ENCODE measurements at places on chromosomes 6 and 20.
A peak's percentile ranks its signal among the peaks of the same experiment; 100 is the strongest.

- peak; percentile 55 for DNase-seq
Measured at GRCh38 chr20:48745330-48745729, 82.5 kb downstream of the PREX1 start.

- peak; percentile 65 for DNase-seq
Measured at GRCh38 chr20:36202891-36203338, 33.4 kb upstream of the AAR2 start.

DNA sequence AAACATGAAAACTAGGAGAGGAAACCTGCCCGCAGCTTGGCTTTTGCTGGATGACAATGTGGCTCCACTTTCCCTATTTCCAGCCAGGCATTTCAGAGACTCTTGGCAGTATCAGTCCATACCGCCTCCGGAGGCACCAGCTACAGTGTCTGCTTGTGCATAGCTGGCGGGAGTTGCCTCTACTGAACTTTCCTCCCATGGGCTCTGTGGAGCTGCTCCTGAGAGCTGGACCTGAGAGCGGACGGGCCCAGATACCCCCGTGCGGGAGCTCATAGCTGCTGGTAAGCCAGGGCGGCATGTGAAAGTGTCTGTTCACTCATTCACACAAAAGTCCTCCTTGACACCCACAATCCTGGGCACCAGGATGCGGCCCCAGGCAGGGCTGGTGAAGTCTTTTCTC lies 130.3 kb upstream of the PMEPA1 start:
- DNase-seq = no peak

DNA sequence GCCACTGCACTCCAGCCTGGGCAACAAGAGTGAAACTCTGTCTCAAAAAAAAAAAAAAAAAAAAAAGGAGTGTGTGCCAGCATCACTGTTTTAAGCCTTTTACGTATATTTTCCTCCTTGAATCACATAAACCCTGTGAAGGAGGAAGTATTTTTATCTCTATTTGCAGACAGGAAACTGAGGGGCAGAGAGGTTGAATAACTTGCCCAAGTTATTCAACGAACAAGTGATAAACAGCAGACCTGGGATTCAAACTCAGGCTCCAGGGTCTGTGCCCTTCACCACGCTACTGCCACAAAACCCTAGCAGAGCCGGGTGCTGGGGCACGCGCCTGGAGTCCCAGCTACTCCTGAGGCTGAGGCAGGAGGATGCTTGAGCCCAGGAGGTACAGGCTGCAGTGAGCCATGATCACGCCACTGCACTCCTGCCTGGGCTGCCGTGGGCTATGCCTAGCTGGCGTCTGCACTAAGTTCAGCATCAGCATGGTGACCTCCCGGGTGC lies 9.4 kb upstream of the AVP start:
- DNase-seq = peak; percentile 95

DNA sequence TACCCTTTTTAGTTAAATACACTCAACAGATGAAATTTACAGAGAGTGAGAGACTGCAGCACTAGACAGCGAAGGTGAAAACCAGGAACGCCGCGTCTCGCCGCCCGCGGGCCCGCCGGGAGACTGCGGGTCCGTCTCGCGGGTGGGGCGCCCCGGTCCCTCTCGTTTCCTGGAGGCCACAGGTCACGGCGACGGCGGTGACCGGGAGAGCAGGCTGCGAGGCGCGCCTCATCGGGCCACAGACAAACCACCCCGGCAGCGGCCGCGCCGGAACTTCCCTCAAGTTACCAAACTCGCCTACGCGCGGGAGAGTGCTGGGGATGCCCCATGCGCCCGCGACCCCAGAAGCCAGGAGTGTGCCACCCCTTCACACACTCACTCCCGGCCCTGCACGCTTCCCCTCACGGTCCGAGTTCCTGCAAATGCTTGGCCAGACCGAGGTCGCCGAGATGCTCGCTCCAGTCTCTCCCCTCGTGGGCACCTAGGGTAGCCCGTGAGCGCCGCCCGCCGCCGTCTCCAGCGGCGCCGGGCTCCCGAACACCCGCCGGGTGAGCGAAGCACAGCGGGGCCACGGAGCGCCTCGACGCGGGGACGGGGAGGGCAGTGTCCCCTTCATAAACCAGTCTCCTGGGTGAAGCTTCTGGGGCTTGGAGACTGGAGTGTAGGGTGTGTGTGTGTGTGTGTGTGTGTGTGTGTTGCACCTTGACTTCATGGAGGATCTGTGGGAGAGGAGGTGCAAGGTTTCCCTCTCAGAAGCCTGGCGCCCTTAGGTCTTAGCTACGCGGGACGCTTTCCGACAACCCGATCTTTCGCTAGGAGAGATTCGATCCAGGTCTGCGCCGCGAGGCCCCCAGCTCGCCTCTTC lies 1.4 kb downstream of the BACH2 start:
- no peak for DNase-seq

DNA sequence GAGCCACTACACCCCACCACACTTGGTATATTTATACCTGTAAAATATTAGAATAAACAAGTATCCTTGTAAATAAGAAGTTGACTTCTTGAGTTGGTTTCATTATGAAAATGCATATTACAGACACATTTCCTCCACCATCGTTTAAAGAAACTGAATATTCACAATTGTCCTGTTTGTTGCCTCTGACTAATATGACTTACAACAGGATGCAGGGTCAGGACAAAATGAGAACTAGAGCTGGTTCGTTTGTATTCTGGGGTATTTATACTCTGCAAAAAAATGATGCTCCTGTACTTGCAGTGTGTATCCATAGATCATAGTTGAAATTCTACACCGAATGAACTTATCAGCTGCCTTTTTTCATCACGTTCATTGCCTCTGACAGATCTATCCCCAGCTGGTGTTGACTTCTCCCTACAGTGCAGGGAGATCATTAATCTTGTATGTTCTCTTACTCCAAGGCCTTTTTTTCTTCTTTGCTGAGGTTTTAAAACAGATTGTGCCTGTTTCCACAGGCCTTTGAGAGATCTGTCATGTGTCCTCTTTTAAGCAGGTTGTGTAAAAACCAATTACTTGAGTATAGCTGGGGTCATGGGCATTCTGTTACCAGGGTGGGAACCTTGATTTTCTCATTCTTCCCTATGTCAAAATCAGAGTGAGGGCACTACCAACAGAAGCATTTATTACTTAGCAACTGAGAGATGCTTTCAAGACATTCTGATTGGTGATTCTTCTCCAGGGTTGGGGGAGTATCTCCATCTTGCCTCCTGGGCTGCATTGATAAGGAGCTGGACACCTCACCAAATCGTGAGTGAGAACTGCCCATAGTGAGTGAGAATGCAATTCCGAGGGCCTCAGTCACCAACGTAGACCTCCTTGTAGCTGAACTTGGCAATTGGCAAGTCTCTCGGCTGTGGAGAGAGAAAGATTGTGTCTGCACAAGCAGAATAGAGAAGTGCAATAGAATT lies 78.8 kb upstream of the CD83 start:
- DNase-seq = peak; percentile 47

DNA sequence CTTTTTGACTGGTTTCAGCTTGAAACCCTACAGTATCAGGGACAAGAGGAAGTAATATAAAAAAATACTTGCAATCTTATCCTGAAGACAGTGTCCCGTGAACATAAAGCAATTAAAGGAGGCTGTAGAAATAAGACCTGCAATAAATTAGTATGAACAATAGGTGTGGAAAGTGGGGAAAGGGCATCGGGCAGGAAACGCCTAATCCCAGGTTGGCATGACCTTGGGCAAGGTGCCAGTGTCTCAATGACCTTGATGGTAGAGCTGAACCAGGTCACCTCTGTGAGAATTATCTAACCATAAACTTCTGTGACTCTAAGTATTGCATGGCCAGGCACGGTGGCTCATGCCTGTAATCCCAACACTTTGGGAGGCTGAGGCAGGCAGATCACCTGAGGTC lies 115.2 kb downstream of the LY86 start:
- DNase-seq = no peak

DNA sequence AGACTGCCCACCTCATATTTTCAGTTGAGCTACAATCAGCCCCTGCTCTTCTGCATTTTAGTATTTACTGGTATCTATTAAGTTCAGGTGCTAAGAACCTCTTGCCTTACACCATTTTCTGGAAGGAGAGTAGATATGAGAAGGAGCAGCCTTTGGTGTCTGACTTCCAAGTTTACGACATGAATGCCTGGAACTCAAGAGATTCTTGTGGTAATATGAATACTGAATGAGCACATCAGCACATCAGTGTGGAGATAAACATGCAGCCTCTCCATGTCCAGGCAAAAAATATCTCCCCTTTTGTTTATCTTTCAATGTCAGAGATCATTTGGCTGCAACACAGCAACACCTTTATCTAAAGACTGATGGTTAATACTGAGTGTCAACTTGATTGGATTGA lies 65.8 kb upstream of the THEMIS start:
- DNase-seq = no peak

DNA sequence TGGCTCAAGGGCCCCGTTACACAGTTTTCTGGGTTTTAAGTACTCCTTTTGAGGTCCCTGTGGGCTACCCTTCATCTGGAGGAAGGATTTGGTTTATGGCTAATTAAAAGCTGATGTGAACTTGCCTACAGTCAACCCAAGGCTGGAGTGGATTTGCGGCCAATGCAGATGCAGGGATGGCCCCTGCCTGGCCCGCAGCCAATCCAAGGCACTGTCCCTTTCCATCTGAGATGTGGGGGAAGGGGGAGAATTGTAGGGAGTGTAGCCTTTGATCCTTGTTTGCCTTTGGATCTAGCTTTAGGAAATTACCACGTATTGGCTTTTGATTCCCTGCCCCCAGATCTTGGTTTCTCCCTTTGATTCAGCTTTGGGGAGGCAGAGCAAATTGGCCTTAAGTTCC lies 128.0 kb upstream of the GGTLC1 start:
- DNase-seq = no peak

DNA sequence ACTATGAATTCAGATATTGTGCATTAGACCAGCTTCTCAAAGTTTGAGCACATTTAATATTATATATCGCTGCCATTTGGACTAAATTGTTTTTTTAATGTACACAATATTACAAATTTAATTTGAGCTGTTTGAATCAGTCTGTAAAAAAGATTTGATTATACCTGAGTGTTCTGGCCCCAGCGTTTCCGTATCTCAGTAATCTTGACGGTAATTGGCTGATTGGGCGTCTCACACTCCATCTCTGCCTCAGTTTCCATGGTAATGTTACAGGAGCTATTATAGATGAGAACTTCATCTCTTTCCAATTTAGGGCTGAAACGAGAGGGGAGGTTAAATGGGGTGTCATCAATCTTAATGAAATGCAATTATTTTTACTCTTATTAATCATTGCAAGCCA lies 77.3 kb downstream of the PKHD1 start:
- DNase-seq = no peak

DNA sequence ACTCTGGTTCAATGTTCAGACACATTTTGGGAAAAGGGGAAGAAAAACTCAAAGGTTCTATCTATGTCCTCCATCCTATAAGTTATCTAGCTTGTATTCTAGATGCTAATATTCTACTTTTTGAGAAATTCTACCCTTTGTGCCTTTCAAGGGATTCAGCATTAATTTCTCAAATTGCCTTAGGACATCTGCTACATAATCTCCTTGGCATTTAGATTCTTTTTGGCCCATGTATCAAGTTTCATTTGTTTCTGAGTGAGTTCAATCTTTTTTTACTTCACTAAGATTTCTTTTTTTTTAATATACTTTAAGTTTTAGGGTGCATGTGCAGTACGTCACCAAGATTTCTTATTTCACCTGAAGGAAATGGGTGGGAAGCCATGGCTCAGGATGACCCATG lies 232.7 kb upstream of the TENT5A start:
- no peak for DNase-seq

GRCh38 chr20:16082051-16082550 lies 491.1 kb downstream of the KIF16B start:
- DNase-seq = no peak

DNA sequence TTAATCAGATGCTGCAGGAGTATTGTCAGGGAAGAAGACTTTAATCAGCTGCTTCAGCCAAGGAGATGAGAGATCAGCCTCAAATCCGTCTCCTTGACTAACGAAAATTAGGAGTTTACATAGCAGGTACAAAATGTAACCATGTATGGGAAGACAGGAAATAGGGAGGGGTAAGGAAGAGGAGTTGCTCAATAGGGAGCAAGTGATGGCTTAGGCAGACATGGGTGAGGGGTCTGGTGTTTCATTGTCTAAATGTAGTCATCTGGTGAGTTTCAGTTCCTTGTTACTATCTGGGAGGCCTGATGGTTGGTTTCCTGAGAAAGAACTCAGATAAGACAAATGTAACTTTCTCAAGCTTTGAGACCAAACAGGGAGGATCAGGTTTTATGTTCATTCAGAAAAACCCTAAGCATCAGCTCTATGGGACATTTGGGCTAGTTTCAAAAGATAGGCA lies 217.3 kb upstream of the SULF2 start:
- no peak for DNase-seq

DNA sequence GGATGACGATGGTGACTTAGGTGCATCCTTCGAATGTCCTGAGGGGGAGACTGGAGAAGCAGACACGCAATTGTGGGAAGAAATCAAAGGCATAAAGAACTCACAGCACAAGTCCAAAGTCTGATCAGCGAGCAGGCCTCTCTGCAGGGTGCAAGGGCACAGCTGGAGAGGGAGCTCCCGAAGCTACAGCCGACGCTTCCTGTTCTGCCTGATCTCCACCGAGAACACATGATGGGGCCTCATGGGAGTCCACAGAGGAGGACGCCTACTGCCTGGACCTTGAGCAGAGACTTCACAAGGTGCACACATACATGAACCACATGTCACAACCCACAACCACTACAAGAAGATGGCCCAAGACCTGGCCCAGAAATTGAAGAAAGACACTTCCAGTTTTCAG lies 51.4 kb downstream of the RIN2 start:
- no peak for DNase-seq

All from common myeloid progenitor, CD34-positive (primary cell).